Bronchial smooth muscle cell (primary cell): ENCODE measurements at places on chromosomes 7 and 10. TPM values are rescaled to one million over a fixed set of nuclear protein-coding genes. Genes with fewer than 3 reads are reported as not detected.

Gene TWIST1
- 104 and 127 TPM in 2 replicates for total RNA-seq

Gene MAP3K8
- 6.9 and 7.1 TPM in 2 replicates for total RNA-seq

Gene MKI67
- total RNA-seq = 0.60 and 1.7 TPM in 2 replicates

Gene DMBT1
- total RNA-seq = under 0.01 TPM in 2 replicates

Gene MPP7
- under 0.01 and 0.26 TPM in 2 replicates for total RNA-seq

Gene CLEC2L
- total RNA-seq = not detected in 2 replicates

Gene VAX1
- not detected in 2 replicates for total RNA-seq

Gene SH2D4B
- under 0.01 TPM in 1 of 2 replicates, not detected in the other for total RNA-seq

Gene PIK3CG
- total RNA-seq = not detected in 2 replicates

Gene NAT16
- not detected in 2 replicates for total RNA-seq

Gene MAT1A
- total RNA-seq = not detected in 2 replicates

Gene SHTN1
- 1.2 and 1.3 TPM in 2 replicates for total RNA-seq

Gene CTAGE6
- total RNA-seq = under 0.01 and 0.17 TPM in 2 replicates

Gene EIF4EBP2
- 12.8 and 17.0 TPM in 2 replicates for total RNA-seq

Gene GGCT
- 8.5 and 22.5 TPM in 2 replicates for total RNA-seq

Gene ADRB1
- total RNA-seq = not detected in 2 replicates

Gene GPC2
- total RNA-seq = 0.95 and 1.5 TPM in 2 replicates

Gene ASB10
- not detected in 2 replicates for total RNA-seq

Gene PTPN12
- total RNA-seq = 14.5 and 25.2 TPM in 2 replicates

Gene ATE1
- total RNA-seq = 16.1 and 26.9 TPM in 2 replicates

Gene KLF14
- under 0.01 TPM in 1 of 2 replicates, not detected in the other for total RNA-seq

Gene GIMAP2
- under 0.01 and 0.17 TPM in 2 replicates for total RNA-seq

Gene AGR2
- not detected in 2 replicates for total RNA-seq

Gene EEF1AKMT2
- total RNA-seq = 18.9 and 21.0 TPM in 2 replicates

Gene DDC
- total RNA-seq = not detected in 2 replicates

Gene PIP
- total RNA-seq = not detected in 2 replicates

Gene KCNMA1
- 41.6 and 70.6 TPM in 2 replicates for total RNA-seq

Gene PFKFB3
- total RNA-seq = 19.4 and 24.4 TPM in 2 replicates

Gene RBP3
- not detected in 2 replicates for total RNA-seq

Gene MYPN
- under 0.01 and 0.16 TPM in 2 replicates for total RNA-seq

Gene GPR26
- total RNA-seq = not detected in 2 replicates
